Lung microvascular endothelial cell (primary cell): ENCODE measurements at places on chromosomes 13 and 19.

DNA sequence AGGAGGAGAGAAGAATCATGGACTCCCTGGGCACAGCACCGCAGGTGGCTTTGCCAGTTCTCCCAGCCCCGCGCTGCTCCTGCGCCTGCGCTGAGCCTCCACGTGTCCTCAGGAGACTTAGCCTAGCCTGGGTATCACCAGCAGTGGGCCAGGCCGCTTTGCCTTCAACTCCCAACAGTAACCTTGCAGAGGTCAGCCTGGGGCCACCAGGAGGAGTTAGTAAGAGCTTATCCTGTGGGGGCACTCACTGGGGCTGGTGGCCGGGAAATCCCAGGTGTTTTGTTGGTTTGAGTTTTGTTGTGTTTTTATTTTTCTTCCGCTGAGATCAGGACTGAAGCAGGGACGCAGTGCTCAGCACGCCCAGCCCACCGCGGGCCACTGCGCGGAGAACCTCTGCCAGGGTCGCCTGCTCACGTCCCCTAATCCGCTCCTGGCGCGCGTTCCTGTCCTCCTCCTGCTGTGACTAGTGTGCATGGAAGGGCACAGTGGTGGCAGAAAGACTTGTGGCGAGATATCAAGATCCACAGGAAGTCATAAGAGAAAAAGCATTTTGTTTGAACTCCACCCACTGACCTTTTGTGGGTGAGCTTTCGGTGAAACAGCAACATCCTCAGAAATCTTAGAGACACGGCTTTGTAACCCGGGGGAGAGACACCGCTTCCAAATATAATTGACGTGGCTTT is 207.4 kb upstream of the RFC3 start:
- DNase-seq = peak; percentile 93

GRCh38 chr13:40235160-40235796 is 431.2 kb downstream of the FOXO1 start:
- DNase-seq = no peak

DNA sequence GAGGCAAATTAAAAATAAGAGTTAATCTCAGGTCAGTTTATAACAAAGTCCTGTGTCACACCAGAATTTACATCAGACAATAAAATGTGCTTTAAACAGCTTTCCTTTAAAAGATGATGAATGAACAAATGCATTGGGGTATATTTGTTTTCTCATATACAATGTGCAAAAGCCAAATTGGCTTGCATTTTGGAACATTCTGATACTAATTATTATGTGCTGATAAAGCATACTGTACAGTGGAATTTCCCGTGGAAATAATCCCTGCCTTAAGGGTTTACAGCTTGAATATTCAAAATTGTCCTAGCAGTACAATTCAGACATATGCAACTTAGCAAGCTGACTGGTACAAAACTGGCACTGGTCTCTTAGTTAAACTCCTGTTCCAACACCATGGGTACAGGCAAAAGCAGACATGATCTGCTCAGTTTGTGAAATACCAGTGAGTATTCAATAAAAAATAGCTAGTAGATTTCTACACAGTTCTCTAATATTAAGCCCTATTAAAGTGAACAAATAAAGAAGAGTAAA is 373.4 kb downstream of the SLITRK1 start:
- DNase-seq = no peak

GRCh38 chr13:59671881-59672280 is 491.8 kb downstream of the DIAPH3 start:
- no peak for DNase-seq

DNA sequence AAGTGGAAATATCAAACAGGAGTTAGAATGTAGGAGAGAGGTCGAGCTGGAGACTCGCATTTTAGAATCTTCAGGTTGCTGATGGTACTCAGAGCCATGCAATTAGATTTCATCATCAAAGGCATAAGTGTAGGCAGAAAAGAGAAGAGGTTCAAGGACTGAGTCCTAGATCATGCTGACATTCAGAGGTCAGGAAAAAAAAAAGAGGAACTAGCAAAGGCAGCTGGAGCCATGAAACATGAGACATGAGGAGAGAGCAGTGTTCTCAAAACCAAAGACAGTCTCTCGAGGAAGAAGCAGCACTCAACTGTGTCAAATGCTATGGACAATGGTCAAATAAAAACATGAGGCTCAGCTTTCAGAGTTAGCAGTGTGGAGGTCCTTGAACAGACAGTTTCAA is 12.4 kb upstream of the TPP2 start:
- no peak for DNase-seq

- DNase-seq = no peak
Observed at GRCh38 chr13:65697843-65698242, 1532.3 kb downstream of the PCDH9 start.

- DNase-seq = no peak
Observed at GRCh38 chr19:46610413-46610775, 9.3 kb downstream of the CALM3 start.

GRCh38 chr19:30419568-30420180 is 47.5 kb downstream of the ZNF536 start:
- DNase-seq = no peak

- no peak for DNase-seq
Observed at GRCh38 chr19:33472226-33472625, 49.4 kb downstream of the PEPD start.

DNA sequence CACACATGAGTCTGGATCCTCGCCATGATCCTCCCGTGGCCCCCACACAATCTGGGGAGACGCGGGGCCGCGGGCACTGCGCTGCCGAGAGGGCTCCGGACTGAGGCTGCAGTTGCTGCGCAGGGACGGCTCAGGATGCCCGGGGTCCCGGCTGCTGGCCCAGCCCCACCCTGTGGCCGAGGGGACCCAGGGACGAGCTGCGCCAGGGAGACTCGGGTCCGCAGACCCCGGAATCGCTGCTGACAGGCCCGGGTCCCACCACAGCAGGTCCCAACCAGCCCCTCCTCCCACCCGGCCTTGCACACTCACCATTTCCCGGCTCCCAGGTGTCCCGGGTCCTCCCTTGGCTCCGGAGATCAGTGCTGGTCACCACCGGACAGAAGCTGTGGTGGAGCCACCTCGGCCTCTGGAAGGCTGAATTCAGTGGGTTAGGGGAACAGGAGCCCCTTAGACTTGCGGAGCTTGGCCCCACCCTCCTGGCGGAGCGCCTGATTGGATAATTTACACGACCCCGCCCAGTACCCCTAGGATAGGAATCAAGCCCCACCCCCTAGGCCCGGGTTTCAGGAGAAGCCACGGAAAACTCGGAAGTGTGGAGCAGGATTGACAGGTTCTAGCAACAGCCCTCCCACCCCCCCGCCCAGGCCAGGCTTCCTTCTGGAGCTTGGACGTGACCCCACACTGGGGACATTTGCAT is 57.4 kb downstream of the ZNF44 start:
- no peak for DNase-seq

- DNase-seq = no peak
Observed at GRCh38 chr13:20102525-20103180, 58.2 kb downstream of the GJA3 start.

GRCh38 chr19:788983-789700 is 8.1 kb upstream of the PTBP1 start:
- DNase-seq = peak; percentile 65

GRCh38 chr19:3986260-3987041 is 1.2 kb upstream of the EEF2 start:
- DNase-seq = peak; percentile 80

- no peak for DNase-seq
Observed at GRCh38 chr13:45792827-45793303, 58.7 kb downstream of the SIAH3 start.

- DNase-seq = no peak
Observed at GRCh38 chr19:49684251-49684982, 5.0 kb upstream of the ADM5 start.

DNA sequence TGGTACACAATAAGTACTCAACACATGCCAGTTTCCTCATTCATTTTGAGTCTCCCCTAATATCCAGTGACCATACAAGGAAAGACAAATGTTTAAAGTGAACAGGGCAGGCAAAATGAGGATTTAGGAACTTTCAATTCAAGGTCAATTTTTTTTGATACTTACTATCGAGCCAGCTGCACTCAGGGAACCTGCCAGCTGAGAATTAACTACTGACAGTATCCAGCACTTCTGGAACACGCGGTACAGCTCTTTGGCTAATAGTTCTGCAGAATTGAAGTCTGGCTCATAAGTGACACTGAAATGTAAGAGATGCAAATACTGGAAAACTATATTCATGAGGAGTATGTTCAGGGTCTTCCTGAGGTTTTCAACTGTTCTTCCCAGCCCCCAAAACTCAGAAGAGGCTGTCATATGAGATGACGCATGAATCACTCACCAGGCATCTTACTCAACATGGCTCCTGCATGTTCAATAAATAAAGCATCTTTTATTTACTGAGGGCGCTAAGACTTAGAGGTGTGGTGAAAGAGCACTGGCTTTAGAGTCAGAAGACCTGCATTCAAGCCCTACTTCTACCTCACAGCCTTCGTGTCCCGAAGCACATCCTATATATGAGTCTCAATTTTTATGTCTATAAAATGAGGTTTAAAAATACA is 25.6 kb downstream of the RUBCNL start:
- DNase-seq = no peak

GRCh38 chr19:46125447-46125846 is 959 bp upstream of the IGFL3 start:
- no peak for DNase-seq

DNA sequence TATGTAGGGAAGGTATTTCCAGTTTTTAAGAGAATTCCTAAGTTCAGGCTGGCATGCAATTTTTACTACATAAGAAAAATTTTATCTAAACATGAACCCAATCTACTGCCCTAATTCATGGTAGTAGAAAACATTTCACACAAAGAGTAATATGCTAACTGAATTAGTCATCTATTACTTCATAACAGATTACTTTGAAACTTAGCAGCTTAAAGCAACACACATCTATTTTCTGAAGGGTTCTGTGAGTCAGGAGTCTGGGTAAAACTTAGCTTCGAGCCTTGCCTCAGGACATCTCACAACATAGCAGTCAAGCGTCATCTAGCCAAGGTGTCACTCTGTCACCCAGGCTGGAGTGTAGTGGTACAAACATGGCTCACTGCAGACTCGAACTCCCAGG is 537.5 kb downstream of the DCT start:
- DNase-seq = no peak

DNA sequence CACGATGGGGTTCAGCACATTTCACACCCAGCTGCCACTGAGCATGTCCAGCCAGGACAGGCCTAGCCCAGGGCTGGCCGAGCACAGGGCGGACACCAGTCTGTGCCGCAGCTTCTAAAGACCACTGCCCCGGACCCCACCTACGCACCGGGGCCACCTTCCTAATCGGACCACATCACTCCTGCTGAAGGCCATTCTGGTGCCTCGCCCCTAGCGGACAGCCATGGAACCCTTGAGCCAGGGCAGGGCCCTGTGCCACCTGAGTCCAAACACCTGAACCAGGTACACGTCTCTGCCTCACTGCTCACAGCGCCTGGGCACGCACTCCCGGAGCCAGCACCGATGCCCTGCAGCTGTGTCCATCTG is 8.4 kb upstream of the C13orf46 start:
- no peak for DNase-seq

- peak; percentile 33 for DNase-seq
Observed at GRCh38 chr19:58196901-58197616, 14.2 kb downstream of the ZNF274 start.

DNA sequence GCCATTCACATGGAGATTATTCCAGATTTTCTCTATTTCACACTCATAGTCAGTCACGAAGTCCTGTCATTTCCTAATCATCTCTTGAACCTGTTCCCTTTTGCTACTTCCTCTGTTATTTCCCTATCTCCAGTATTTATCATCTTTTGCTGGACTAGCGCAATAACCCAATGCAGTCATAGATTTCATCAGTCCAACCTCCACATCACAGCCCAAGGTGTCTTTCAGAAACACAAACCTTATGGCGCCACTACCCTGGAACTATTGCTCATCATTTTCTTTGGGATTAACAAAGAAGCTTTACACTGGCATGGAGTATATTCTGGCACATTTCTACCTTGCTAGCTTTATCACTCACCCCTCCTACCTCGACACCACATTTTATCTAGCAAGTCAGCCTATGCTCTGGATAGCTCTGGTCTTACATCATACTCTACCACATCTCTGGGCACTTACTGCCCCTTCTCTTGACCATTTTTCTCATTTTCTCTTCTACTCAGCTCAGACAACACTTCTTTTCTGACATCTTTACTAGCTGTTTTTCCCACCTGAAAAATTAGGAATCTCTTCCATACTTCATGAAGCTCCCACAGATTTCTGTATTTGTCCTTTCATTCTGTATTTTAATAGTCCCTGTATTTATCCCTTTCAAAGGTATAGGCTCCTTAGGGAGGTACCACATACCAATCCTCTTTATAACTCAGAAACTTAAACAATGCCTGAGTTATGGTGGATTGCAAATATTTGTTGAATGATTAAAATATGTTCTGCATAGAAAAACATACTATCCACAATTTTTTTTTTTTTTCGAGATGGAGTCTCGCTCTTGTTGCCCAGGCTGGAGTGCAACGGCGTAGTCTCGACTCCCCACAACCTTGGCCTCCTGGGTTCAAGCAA is 534.7 kb downstream of the KLF12 start:
- DNase-seq = no peak

GRCh38 chr19:17950310-17951156 is 16.4 kb upstream of the KCNN1 start:
- no peak for DNase-seq

GRCh38 chr19:50639121-50640112 is at the start of gene SYT3:
Gene SYT3, minus strand, starts transcription at chr19:50639881. Its CDS starts 2,470 bp downstream, at chr19:50637411.
- peak; percentile 36 for DNase-seq

- no peak for DNase-seq
Observed at GRCh38 chr19:50275577-50276368, 53.4 kb downstream of the KCNC3 start.

DNA sequence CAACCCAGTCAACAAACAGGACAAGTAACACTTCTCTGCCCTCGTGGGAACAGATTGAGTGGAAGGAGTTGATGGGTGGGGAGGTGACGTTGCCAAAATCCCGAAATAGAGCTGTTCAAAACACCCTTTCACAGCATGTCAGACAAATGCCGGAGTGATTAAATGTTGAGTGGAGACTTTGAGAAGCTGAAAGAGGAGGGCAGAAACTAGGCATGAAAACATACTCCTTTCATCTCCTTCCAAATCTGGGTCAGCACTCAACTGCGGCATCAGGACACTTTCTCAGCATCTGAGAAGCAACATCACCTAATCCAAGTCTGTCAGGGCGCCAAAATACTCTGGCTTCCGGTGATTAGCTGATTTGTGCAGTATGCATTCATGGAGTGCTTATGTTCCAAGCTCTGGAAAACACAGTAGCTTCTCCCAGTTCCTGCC is 51.5 kb upstream of the MRI1 start:
- DNase-seq = no peak

DNA sequence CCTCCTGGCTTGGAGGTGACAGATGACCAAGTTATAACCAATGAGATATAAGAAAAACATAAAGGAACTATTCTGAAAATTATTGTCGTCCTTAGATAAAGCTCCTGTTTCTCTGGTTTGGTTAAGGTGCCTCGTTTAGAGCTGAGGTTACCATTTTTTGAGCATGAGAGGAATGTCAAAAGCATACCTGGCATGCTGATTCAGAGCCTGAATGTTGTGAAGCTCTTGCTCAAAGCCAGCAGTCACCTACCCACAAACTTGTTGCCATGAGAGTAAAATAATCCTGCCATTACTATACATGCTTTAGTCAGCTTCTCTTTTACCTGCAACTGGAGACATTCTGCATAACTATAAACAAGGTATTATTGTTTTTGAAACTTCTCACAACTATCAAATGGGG is 1116.2 kb downstream of the DIAPH3 start:
- no peak for DNase-seq
